Activated naive CD4-positive, alpha-beta T cell (primary cell): ENCODE measurements at places on chromosomes 3 and 15.

GRCh38 chr3:46122091-46122490 is 86.0 kb downstream of the CCR1 start:
- DNase-seq: no peak

GRCh38 chr3:70989174-70989573 is 594.4 kb downstream of the FOXP1 start:
- no peak for DNase-seq

GRCh38 chr3:82259994-82260393 is 498.5 kb upstream of the GBE1 start:
- no peak for DNase-seq

DNA sequence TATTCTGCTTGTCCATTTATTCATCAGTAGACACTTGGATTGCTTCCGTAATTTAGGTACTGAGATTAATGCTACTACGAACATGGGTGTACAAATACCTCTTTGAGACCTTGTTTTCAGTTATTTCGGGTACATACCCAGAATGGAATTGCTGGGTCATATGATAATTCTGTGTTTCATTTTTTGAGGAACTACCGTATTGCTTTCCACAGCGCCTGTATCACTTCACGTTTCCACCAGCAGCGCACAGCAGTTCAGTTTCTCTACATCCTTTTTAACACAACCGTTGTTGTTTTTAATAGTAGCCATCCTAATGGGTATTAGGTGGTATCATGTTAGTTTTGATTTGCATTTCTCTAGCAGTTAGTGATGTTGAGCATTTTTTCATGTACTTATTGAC is 9.5 kb downstream of the PAK2 start:
- DNase-seq: no peak

- DNase-seq: no peak
Measured at GRCh38 chr15:42619656-42620371, 44.4 kb downstream of the STARD9 start.

- DNase-seq: no peak
Measured at GRCh38 chr3:111012388-111013248, 59.0 kb upstream of the NECTIN3 start.

- no peak for DNase-seq
Measured at GRCh38 chr3:155560594-155560993, 184.3 kb downstream of the PLCH1 start.

DNA sequence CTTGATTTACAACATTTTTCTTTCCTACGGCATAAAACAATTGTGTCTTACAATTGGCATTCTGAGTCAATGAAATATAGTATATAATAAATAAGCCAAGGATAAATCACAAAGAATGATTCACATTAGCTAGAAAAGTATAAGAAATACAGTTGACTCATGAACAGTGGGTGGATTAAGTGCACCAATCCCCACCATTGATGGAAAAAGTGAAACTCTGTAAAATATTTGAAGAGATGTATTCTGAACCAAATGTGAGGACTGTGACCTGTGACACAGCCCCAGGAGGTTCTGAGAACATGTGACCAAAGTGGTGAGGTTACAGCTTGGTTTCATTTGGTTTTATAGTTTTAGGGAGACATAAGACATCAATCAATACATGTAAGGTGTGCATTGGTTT is 227.5 kb downstream of the ALCAM start:
- no peak for DNase-seq

DNA sequence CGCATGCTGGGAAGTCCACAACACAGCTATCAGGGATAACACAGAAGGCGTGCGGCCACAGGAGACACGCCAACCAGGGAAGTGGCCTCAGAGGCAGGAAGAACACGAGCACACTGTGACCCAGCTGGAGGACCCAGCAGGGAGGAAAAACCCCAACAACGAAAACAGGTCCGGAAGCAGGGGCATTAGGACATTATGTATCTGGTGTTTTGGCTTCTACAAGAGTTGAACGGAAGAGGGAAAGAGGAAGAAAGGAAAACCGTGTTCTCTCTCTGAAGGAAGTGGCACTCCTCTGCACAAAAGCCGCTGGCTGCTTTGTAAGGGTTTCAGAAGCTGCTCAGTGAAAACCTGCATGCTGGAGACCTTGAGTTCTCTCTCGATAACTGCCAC is 61.8 kb downstream of the HACD2 start:
- DNase-seq: no peak

GRCh38 chr3:9951126-9951525 is 1.1 kb downstream of the PRRT3 start:
- DNase-seq: no peak

DNA sequence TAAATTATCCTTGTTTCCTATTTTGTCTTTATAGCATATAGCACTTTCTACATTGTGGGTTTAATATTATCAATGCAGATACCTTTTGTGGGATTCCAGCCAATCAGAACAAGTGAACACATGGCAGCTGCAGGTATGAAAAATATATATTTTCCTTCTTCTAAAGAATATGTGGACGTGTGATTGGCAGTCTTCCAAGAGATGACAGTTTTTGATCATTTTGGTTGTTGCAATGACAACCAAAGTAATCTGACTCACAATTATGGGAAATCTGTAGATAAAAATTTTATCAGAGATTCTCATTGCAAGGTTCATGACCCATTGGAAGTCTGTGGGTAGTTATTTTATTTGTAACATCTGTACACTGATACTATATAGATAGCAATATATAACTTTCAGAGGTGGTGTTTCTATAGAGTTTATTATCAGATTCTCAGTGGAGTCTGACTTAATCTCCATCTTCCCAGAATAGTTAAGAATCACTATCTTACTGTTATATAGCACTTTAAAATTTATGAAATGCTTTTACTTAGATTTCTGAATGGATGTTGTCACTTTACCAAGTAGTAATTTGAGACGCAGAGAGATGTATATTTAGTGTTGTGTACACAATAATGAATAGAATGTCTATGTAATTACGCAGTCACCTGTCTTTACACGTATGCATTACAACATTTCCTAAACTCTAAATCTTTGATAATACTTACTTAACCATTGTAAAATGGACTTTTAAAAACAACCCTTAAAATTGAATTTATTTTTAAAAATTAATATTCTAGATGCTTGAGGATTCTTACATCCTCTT is 82.5 kb downstream of the STT3B start:
- DNase-seq: no peak

GRCh38 chr3:179398574-179399231 is 51.2 kb downstream of the MFN1 start:
- DNase-seq: no peak

DNA sequence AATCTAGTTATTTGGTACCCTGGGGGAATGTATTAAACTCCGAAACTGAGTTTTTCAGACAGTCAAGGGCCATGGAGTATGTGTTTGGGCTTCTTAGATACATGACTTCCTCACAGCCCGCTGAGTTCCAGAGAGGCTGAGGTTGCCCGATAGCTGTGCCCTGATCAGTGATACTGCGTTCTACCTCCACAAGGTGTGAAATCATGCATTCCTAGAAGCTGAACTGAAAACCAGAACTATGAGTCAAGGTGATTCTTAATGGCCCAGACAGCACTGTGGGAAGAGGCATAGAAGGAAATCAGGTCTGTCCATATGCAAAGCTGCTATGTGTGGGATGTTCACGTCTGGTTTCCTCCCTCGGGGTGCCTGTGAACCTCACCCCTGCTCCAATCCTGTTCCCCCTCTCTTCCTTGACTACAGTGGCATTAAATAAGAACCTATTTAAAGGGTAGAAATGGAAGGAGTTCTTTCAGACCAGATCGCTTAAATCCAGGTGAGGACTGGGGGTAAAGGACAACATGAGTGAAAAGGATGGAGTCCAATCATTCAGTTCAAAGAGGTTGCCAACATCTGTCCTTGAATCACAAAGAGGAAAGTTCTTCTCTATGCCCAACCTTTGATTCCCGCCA is 74.3 kb downstream of the MYO1E start:
- DNase-seq: no peak

GRCh38 chr3:24661175-24661584 is 166.5 kb upstream of the THRB start:
- no peak for DNase-seq

GRCh38 chr3:183410280-183410679 is 18.1 kb downstream of the MCF2L2 start:
- no peak for DNase-seq

DNA sequence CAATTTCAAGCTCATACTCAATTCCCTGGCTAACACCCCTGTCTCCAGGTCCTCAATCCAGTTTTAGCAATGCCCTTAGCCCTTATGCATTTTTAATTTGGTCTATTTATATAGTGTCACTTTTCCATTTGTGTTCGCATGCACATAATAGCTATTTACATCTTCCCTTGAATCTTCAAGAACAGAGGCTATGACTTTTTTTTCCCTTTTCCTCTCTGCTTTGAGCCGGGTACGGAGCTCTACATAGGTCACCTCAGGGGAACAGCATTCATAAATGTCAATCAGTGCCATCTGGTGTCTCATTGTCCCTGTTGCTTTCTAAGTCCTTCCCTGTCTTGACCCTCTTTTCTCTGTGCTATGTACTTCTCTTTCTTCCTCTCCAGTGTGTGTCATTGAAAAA is 26.5 kb upstream of the ACTC1 start:
- DNase-seq: no peak

DNA sequence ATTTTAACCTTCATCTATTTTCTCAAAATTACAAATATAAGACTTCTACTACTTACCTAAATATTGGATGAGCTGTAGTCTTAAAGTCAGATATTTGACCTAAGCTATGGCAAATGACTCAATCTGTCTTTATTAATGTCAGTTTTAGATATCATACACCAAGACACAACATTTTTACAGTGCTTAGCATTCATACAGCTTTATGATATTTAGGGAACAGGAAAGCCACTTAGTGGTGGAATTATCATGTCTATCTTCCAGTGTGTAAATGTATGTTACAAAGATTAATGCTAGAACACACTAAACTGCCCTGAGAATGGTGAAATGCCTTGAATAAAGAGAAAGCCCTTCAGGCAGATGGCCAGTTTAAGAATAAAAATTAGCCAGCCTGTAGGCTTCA is 135.0 kb downstream of the SPATA16 start:
- no peak for DNase-seq
